Activated naive CD8-positive, alpha-beta T cell treated with anti-CD3 and anti-CD28 coated beads, Interleukin-2, amount 10 ng/mL, durations not matched to agents 7 days and 5 days (primary cell): ENCODE measurements at places on chromosomes 5 and 9. TPM values are rescaled to one million over a fixed set of nuclear protein-coding genes. Genes with fewer than 3 reads are reported as not detected.

GRCh38 chr5:160354666-160355065, 15.8 kb downstream of the C1QTNF2 start:
- no peak for DNase-seq

GRCh38 chr9:36138901-36139300, 2.4 kb downstream of the GLIPR2 start:
- no peak for DNase-seq

- peak; percentile 40 for DNase-seq
Measured at GRCh38 chr5:76303921-76304320, 99.2 kb upstream of the IQGAP2 start.

- no peak for DNase-seq
Measured at GRCh38 chr9:13900449-13900848, 413.5 kb downstream of the NFIB start.

GRCh38 chr5:127935398-127935797, 148.2 kb upstream of the SLC12A2 start:
- no peak for DNase-seq

- no peak for DNase-seq
Measured at GRCh38 chr5:79929095-79929494, 62.0 kb downstream of the MTX3 start.

DNA sequence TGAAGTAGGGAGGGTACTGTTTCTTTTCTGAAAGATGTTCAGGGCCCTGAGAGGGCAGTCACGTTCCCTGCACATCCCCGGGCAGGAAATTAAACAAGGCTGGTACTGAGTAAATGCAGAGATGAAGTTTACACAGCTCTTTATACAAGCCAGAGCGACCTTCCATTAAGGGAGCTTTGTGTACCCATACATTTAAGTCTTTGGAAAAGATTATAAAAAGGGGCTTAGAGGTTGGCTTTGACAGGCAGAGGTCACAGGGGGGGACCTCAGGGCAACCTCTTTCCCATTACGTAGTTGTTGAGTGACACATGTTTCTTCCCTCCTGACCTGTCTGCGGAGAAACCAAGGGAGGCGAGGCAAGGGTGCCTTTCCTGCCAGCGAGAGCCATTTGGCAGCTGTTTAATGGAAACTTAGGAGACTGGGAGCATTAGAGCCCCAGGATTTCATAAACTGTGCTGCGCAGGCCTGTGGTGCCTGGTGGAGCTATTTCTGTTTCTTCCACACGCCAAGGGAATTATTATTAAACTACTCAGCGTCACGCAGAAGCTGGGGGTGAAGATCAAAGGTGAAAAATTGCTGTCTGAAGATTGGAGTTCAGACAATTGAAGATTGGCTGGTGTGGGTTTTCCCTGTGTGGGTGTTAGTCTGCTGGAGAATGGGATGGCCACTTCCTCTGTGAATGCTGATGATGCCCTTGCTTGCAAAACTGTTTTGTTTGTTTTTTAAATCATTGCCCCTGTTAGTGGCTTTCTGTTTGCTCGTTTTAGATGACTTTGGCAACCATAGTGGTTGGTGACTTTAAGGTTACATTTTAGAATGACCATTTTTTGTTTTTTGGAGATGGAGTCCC, 3.2 kb upstream of the SMIM32 start:
- DNase-seq: no peak

GRCh38 chr9:99340281-99340680, 118.2 kb downstream of the SEC61B start:
- no peak for DNase-seq

DNA sequence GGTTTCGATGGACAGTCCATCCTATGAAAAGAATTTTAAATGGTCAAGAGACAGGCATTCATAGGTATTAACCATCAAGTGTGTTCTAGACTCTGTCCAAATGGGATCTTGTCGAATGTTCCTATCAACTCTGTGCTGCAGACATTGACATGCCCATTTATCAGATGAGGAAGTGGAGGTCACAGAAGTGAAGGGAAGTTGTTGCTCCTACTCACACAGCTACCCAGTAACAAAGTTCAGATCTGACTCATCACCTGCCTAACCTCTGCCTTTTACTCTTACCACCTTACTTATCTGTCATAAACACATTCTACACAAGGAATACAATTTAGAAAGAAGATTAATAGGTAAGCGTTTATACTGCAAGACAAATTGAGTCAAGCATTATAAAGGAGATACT, 426.2 kb upstream of the BRINP1 start:
- DNase-seq: no peak

- no peak for DNase-seq
Measured at GRCh38 chr5:33310451-33310850, 130.3 kb upstream of the TARS1 start.

DNA sequence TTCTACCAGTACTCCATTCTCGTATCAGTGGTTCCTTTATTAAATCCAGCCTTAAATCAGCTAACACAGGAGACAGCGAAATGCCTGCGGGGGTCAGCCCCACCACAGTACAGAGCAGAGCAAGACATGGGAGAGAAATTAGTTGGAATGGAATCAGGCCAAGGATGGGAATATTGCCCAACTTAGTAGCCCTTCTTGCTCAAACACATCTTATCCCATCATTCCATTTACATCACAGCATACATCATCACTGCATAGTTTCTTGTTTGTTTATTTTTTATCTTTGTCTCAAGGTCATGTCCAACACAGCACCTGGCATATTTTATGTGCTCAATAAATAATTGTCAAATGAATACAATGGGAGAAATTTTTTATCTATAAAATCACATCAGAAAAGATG, 34.3 kb upstream of the DAB2 start:
- DNase-seq: no peak

DNA sequence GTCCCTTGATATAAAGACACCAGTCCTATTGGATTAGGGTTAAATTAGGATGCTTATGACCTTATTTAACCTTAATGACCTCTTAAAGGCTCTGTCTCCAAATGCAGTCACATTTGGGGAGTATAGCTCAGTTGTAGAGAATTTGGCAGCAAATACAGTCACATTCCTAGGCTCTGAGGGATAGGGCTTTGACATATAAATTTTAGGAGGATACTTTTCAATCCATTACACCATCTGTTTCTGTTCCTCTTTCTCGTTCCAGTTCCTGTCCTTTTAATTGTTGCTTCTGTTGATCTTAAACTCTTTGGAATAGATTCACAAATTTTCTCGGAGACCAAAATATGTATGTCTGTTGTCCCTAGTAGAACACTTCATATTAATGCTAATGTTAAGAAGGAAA, 390.0 kb upstream of the PCSK5 start:
- DNase-seq: no peak

- DNase-seq: no peak
Measured at GRCh38 chr5:151143645-151144044, 13.9 kb downstream of the ANXA6 start.

GRCh38 chr9:111463048-111463447, 21.1 kb downstream of the ECPAS start:
- DNase-seq: no peak

GRCh38 chr5:119288379-119289033, 67.3 kb upstream of the TNFAIP8 start:
- DNase-seq: no peak

GRCh38 chr5:180718810-180719453, 20.9 kb downstream of the OR2Y1 start:
- no peak for DNase-seq

DNA sequence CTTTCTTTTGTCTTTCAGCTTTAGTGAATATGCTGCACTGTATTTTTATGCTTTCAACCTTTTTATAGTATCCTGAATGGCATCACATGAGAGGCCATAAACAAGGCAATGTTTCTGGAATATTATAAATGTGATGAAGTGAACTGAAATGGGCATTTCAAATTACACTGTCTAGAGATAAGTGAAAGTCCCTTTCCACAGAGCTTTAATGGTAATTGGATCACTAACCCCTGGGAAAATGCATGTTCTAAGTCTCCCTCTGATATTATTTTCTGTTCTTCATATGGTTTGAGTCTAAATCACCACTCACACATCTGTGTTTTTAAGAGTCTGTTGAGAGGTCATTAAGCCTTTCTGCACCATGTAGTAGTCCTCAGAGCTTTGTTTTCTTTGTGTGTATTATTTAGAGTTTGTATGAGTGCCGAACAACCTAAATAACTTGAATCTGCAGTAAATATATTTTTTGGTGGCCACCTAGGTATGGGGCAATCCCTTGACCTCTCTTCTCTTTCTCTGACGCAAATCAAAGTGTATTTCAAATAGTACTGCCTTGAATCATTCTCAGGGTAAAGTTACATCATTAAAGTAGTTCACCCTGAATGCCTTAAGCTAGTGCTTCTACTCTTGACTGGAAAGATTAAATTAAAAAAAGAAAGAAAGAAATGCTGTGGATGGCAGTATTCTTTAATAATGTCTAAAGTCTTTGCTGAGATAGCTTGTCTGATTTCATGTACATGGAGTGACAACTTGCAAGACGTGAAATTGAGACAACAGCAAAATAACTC, 1931.0 kb upstream of the CDH6 start:
- DNase-seq: no peak

DNA sequence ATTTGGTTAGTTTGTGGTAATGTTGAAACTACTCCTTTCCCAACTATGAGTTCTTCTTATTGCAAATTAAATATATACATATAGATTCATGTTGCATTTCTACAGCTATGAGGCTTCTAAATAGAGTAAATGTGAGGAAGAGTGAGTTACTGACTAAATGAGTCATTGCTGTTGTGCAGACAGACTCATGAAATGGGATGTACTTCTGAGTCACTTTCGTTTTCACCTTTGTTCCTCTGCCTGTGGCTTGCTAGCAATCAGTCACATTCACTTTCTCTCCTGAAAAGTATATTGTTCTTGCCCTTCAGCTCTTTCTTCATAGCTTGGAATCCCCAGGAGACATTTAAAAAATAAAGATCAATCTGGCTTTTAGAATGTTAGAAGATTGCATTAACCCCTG, 295.5 kb upstream of the SMC2 start:
- no peak for DNase-seq

- no peak for DNase-seq
Measured at GRCh38 chr5:2946315-2946714, 194.8 kb upstream of the IRX2 start.

- no peak for DNase-seq
Measured at GRCh38 chr5:129991780-129992179, 87.5 kb downstream of the CHSY3 start.

DNA sequence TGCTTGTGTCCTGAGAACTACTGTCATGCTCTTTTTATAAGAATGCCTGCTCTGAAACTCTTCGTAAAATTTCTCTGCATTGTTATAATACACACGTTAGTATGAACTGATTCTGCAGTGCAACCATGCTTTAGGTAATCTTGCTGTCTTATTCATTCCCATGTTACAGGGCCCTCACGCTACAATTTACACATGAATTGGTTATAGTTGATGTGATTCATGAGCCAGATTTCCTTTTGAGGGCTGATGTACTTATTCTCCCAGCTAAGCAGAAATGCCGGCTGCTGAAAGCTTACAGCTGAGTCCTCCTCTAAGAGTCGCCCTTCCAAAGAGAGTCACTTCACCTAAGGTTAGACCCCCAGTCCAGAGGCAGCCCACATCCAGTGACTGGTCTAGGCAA, 233.5 kb upstream of the PCSK5 start:
- DNase-seq: no peak

GRCh38 chr5:151234476-151235238, 10.8 kb upstream of the CCDC69 start:
- no peak for DNase-seq

DNA sequence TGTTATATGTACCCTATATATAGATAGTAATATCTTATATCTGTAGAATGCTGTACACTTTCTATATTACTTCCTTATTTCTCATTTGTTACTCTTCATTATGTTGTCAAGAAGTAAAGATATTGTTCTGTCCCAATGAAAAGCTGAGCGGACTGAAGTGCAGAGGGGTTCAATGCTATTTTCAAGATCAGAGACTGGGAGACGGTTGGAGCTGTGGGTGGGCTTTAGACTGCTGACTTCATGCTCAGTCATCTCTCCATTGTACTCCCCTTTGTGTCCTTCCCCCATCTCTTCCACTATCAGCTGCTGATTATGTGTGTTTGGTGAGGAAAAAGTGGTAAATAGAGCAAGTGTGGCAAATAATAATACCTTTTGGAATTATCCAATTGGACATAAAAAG, 532.3 kb upstream of the ZNF608 start:
- no peak for DNase-seq

- DNase-seq: no peak
Measured at GRCh38 chr5:74240783-74241750, 399.5 kb downstream of the ENC1 start.

GRCh38 chr5:7533941-7534340, 138.0 kb downstream of the ADCY2 start:
- no peak for DNase-seq

DNA sequence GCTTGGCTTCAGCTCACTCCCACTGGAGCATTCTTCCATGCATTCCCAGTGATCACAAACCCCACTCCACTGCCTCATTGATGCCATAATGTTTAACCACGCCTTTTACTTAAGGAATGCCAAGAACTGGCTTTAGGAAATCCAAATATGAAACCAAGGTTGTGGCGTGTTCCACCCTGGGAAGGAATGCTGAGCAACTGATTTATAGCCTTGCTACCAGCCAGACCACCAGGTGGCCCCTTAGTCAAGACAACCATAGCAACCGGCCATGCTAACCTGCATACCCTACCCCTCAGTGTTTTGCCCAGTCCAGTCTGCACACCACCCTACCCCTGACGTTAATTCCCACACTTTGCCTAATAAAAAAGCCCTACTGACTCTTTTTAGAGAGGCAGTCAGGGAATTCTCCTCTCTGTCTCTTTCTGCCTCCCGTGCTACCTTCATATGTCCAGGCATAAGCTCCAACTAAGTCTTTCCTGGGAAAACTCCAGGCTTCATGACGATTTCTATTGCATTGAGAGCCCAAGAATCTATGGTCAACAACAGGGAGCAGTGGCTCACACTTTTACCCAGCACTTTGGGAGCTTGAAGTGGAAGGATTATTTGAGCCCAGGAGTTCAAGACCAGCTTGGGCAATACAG, 27.0 kb upstream of the PRRC2B start:
- no peak for DNase-seq

GRCh38 chr9:84945878-84946538, 276.5 kb downstream of the NTRK2 start:
- no peak for DNase-seq

- no peak for DNase-seq
Measured at GRCh38 chr5:64794053-64794770, 25.5 kb downstream of the CWC27 start.

DNA sequence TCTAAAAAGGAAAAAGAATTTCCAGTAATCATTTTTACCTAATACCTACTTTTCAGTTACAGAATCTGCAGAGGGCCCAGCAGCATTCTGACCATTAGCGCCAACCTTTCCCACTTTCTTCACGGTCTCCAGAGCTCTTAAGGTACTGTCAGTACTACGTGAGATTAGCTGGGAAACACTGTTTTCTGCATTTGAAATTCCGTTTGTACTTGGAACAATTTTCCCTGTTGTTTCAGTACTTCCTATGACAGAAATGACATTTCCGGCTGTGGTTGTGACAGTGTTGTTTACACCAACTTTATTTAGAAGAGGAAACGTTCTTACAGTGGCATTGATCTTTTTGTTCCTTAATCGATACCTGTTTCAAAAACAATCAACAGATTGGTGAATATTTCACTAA, 36.9 kb upstream of the PDCL start:
- DNase-seq: no peak

- DNase-seq: no peak
Measured at GRCh38 chr5:160387445-160387844, 12.4 kb downstream of the FAM200C start.

The PLAA gene
- total RNA-seq: 29.8 TPM

The SLC27A6 gene
- total RNA-seq: not detected

The NFX1 gene
- total RNA-seq: 48.2 TPM

The BARHL1 gene
- not detected for total RNA-seq

The TUSC1 gene
- total RNA-seq: not detected

The CETN3 gene
- total RNA-seq: 24.3 TPM

The PROB1 gene
- 4.1 TPM for total RNA-seq

The PCDHGC5 gene
- not detected for total RNA-seq

The HAVCR2 gene
- 73.8 TPM for total RNA-seq

The PCDHGC4 gene
- not detected for total RNA-seq

The OBP2B gene
- not detected for total RNA-seq
